Gastrocnemius medialis (tissue), 4 donors: ENCODE measurements at places on chromosomes 4 and X.

DNA sequence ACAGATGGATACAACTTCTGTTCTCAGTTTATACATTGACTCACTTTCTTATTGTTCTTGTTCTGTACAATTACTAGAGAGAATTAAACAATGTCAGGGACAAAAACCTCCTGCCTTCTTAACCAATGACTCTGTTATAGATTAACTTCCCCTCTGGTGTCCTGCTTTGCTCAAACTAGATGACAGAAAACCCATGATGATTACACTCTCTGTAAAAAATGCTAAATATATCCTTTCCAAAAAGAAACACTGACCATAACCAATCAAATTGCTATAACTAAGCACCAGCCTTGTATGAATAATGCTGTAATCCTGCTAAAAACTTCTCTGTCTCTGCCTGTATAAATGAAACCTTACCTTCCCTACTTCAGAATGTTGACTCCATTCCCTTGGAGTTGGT lies 29.8 kb upstream of the IL13RA2 start:
- DNase-seq, result no peak

GRCh38 chr4:24006269-24006668 lies 116.4 kb upstream of the PPARGC1A start:
- DNase-seq, result no peak

- DNase-seq, result no peak
Observed at GRCh38 chr4:40656201-40656863, 26.7 kb upstream of the RBM47 start.

DNA sequence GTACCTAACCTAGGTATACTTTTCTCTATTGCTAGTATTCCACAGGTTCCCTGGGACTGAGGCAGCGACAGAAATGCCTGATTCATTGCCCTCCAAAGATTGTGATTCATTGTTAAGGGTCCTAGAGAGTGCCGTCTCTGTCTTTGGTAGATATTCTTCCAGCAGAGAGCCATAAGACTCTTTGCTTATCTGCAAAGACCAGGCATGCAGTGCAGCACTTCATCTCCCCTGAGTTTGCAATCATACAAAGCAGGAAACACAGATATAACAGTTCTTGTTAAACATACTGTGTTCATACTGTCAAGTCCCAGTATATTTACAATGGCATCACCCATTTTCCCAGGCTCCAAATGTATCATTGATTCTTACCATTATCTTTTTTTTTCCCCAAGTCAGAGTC lies 47.7 kb downstream of the KLF8 start:
- no peak for DNase-seq

GRCh38 chr4:3677748-3678070 lies 88.5 kb upstream of the ADRA2C start:
- no peak for DNase-seq

DNA sequence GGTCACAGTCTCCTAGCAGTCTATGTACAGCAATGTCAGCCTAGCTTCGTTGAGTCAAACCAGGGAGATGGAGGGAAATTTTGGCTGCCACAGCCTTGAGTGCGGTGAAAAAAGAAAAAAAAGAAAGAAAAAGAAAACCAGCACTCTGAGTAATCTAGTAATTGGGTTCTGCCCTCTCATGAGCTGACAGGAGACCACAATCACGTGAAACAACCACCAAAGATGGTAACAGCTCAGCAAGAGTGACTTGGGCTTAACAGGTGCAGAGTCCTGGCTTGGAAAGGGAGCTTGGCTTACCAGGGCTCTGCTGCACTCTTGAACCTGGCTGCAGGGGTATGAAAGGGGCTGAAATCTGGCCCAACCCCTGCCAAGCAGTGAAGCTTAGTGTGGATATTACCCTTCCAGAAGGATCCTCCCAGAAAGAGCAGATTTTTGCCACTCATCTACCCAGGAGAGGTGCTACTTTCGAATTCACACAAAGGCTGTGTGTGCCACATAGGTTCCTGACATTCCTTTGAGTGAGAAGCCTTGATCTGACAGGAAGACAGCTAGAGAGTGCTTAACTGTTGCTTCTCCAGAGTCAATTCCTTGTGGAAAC lies 350.3 kb downstream of the PTTG2 start:
- no peak for DNase-seq

- DNase-seq, result no peak
Observed at GRCh38 chr4:136829280-136829679, 703.0 kb downstream of the PCDH18 start.

GRCh38 chr4:147772459-147772969 lies 40.6 kb downstream of the ARHGAP10 start:
- DNase-seq, result no peak

DNA sequence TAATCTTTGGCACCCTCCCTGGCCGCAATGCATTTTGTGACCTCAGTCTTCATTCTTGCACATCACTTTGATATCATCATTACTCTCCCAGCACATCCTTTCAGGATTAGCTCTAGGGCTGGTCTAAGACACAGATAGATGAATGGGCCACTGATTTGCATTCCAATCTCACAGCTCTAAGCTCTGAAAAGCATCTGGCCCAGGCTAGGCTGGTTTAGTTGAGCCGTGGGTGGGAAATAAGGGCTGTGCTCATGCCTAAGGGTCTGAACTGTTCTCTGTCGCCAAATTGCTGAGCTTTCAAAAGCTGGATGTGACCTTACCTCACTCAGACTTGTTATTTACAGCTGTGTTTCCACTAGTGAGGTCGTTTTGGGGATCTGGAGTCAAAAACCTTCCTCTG lies 30.0 kb upstream of the SLC9A7 start:
- no peak for DNase-seq

DNA sequence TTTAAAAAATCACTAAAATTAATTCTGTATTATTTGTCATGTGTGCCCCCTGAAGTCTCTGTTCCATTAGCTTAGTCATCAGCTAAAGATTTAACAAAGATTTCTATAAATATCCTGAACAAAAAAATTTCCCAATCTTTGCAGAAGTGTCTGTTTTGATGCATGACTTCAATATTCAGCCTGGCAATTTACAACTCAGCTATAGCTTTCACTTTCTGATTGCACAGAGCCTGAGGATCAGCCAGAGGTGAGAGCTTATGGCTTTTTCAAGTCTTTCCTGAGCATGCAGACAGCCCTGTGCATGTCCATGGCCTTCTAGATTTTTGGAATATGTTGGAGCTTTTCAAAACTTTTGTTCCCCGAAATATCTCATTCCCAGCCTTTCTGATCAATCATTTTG lies 420.1 kb downstream of the ZNF674 start:
- no peak for DNase-seq

- DNase-seq, result no peak
Observed at GRCh38 chr4:4791299-4792111, 68.0 kb upstream of the MSX1 start.

DNA sequence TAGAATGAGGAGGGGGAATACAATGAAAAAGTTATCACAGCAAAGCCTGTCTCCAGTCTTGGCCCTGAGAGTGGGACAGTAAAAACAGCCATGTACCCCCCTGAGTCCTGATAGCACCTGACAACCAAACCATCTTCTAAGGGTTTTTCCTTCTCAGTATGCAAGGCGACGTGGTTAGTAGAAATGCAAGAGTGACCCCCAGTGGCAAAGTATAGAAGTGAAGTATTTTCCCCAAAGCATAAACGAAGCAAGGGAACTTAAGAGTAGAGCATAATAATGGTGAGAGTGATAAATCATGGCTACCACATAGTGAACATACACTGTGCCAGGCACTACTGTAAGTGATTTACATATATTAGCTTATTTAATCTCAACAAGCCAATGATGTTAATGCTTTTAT lies 52.8 kb downstream of the FAM47C start:
- no peak for DNase-seq

GRCh38 chrX:9542761-9543111 lies 77.9 kb downstream of the TBL1X start:
- DNase-seq, result peak; percentile 57

DNA sequence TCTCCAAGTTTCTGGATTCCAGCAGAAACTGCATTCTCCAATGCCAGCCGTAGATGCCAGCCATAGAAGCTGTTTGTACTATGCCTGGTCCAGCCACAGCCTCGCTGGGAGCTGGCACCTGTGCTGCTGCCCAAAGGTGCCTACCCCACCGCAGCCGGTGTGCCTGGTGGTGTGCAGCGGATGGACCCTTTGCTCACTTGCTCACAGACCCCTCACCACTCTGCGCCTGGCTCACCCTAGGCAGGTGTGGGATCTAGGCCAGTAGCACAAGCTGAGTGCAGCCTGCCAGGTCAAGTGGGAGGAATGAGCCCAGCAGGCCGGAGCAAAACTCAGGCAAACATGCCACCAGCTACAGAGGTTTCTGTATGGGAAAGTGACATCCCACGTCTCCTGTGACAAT lies 463.2 kb downstream of the ADGRL3 start:
- DNase-seq, result no peak

GRCh38 chrX:16119353-16120220 lies 3.8 kb upstream of the GRPR start:
- no peak for DNase-seq

- no peak for DNase-seq
Observed at GRCh38 chr4:185847352-185848097, 35.5 kb upstream of the SORBS2 start.

- no peak for DNase-seq
Observed at GRCh38 chrX:43679778-43680177, 23.7 kb downstream of the MAOA start.

- no peak for DNase-seq
Observed at GRCh38 chr4:2642968-2643367, 106.5 kb downstream of the FAM193A start.

- DNase-seq, result peak; percentile 31
Observed at GRCh38 chrX:119729408-119730201, 28.8 kb upstream of the SOWAHD start.

DNA sequence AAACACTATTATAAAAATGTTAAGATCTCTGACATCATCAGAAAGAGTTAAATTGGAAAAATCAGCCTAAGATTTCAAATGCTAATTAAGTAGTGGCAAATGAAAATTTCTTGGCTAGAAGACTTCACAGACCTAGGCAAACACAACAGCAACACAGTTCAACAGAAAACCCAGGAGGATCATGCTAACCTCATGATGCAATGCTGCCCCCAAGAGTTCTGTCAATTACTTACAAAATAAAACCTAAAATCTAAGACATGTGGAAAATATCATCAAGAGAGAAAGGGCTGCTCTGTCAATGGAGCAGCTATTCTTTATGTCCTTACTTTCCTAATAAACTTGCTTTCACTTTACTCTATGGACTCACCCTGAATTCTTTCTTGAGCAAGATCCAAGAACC lies 21.0 kb downstream of the S100G start:
- DNase-seq, result peak; percentile 3

DNA sequence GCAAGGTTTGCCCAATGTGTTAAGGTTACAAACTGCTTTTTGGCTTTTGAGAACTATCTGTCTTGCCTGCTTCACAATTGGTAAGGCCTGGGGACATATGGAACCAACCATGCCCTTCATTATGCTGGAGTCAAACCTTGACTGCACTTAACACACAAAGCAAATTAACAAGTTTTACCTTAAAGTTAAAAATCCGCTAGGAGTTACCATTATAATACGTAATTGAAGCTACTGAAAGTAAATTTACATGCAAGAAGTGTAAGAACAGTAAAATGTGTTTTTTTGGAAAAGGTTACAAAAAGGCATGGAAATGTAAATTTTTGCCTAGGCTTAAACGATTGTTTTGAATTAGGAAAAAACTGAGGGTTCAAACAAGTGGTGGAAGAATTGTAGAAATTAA lies 69.7 kb downstream of the BMP15 start:
- DNase-seq, result no peak

GRCh38 chr4:33085709-33086108 lies 2365.5 kb downstream of the PCDH7 start:
- DNase-seq, result no peak

DNA sequence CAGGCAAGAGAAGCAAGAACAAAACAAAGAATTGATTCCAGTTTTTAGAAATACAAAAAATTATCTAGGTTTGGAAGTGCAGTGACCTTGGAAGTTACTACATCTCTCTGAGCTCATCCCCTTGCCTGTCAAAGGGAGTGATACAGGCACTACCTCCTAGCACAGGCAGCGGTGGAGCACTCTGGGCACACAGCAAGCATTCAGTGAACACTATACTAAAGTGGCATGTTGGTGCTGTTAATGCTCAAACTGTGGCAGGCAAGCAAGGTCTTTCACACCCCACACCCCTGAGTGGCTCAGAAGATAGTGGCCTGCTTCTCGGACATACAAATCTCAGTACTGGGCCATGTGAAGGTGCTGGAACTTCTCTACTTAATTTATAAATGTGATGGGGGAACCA lies 51.2 kb downstream of the DRD5 start:
- no peak for DNase-seq

DNA sequence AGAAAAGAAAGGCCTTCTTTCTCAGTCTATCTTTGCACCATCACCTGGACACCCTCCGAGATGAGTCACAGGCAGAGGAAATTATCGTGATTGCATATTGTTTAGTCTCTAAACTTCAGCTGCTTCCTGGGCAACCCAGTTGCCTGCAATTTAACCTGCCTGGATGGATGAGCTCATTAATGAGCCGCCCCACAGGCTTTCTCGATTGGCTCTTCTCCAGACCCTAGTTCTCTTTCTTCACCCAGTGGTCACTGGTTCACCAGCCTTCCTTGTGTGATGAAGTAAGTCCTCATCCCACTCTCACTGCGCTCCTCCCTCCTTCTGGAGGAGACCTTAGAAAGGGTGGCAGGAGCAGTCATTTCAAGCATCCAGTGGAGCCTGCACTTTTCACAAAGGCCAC lies 94.4 kb downstream of the SOWAHB start:
- DNase-seq, result no peak

DNA sequence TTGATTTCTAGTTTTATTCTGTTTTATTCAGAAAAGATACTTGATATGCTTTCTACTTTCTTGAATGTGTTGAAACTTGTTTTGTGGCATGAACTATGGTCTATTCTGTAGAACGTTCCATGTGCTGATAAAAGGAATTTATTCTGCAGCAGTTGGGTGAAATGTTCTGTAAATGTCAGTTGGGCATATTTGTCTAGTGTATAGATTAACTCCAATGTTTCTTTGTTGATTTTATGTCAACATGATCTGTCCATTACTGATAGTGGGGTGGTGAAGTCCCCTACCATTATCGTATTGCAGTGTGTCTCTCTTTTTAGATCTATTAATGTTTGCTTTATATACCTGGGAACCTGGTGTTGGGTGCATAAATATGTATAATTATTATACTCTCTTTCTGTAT lies 55.5 kb downstream of the CEP135 start:
- DNase-seq, result no peak

DNA sequence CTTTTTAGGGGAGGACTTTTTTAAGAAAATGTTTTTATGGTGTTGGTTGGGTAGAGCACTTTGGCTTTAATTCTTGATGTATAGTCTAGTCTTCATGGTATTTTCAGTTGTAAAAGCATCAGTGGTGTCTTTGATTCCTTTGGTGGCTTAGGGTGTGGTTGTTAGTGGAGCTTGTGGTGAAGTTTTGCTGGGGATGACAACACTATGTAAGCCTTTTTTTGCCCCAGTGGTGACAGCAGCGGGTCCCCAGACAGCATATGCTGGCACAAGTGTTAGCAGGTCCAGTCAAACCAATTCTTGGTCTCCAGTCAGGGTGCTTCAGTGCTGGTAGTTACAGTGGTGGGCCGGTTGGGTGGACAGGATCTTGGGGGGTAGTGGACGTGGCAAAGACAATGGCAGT lies 52.0 kb downstream of the CHIC1 start:
- DNase-seq, result no peak
